ENCODE measurements at places on chromosomes 13 and 19. TPM values are rescaled to one million over a fixed set of nuclear protein-coding genes. Genes with fewer than 3 reads are reported as not detected.

DNA sequence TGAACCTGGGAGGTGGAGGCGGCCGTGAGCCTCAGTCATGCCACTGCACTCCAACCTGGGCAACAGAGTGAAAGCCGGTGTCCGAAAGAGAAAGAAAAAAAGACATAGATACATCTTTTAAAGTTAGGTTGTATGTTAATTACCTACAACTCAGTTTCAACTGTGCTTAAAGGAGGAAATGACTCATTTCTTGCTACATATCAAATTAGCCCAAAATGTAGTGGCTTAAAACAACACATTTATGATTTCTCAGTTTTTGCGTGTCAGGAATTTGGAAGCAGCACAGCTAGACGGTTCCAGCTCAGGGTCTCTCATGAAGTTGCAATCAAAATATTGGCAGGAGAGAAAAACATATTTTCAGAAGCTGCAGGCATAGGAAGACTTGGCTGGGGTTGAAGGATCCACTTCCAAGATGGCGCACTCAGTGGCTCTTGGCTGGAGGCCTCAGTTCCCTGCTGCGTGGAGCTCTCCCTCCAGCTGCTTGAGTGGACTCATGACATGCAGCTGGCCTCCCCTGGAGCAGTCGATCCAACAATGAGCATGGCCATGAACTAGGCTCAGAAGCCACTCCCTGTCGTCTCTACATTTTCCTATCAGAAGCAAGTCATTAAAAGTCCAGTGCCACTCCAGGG lies 7.1 kb downstream of the LDLR start:
- DNase-seq, result no peak

- peak; percentile 56 for DNase-seq
These were observed 14.0 kb downstream of the JOSD2 start for GRCh38 chr19:50497022-50497405.

- DNase-seq, result no peak
These were observed 5.5 kb upstream of the RANBP3 start for GRCh38 chr19:5983367-5983955.

GRCh38 chr13:110467516-110468110 lies 93.9 kb downstream of the RAB20 start:
- DNase-seq, result no peak

DNA sequence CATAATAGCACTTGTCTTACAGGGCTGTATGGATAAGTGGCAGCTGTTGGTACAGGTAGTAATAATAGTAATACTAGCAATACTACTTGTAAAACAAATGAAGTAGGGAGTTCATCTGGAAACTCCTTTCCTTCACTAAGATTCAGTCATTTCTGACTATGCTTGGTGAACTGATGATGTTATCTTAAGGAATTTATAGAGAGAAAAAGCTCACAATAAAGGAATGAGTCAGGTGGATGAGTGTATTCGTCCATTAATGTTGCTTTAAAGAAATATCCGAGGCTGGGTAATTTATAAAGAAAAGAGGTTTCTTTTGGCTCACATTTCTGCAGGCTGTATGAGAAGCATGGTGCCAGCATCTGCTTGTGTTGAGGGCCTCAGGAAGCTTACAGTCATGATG lies 477.3 kb downstream of the KLF12 start:
- DNase-seq, result no peak

GRCh38 chr19:33496038-33496895 lies 25.3 kb downstream of the PEPD start:
- DNase-seq, result peak; percentile 61

DNA sequence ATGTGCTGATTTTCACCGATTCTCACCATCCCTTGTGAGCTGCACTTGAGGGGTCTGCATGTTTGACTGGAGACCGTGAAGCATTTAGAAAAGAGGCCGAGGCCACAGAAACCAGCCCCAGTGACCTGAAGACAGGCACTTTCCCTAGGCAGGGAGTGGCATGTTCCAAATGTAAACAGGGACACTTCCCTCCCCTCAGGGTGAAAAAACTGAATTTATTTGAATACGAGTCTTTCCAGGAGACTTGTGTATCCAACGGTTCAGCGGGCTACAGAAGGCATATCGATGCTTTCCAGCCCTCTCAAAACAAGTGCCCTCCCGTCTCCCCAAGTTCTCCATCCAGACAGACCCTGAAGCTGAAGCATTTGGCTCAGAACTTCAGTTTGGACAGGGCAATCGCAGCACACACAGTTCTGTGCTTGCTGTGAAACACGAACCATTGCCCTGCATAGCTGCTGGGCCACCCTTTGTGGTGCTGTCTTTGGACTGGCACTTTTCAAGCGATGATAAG lies 106.1 kb downstream of the ZIC5 start:
- no peak for DNase-seq

DNA sequence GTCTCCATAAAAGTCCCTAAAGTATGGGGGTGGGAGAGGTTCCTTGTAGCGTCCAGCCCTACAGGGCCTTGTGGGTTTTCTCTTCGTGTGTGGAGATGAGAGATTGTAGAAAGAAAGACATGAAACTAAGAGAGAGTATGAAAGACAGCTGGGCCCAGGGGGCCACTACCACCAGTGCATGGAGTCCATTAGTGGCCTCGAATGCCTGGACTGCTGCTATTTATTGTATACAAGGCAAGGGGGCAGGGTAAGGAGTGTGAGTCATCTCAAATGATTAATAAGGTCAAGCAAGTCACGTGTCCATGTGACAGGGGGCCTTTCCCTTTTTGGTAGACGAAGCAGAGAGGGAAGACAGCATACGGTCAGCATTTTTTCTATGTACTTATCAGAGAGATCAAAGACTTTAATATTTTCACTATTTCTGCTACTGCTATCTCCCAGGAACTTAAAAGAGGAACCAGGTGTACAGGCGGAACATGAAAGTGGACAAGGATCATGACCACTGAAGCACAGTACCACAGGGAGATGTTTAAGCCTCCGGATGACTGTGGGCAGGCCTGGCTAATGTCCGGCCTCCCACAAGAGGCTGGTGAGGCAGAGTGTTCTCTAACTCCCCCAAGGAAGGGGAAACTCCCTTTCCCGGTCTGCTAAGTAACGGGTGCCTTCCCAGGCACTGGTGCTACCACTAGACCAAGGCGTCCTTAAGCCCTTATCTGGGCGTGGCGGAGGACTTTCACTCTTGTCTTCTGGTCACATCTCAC lies 25.5 kb downstream of the FGF21 start:
- no peak for DNase-seq

- no peak for DNase-seq
These were observed 14.8 kb downstream of the GPALPP1 start for GRCh38 chr13:45004096-45004495.

DNA sequence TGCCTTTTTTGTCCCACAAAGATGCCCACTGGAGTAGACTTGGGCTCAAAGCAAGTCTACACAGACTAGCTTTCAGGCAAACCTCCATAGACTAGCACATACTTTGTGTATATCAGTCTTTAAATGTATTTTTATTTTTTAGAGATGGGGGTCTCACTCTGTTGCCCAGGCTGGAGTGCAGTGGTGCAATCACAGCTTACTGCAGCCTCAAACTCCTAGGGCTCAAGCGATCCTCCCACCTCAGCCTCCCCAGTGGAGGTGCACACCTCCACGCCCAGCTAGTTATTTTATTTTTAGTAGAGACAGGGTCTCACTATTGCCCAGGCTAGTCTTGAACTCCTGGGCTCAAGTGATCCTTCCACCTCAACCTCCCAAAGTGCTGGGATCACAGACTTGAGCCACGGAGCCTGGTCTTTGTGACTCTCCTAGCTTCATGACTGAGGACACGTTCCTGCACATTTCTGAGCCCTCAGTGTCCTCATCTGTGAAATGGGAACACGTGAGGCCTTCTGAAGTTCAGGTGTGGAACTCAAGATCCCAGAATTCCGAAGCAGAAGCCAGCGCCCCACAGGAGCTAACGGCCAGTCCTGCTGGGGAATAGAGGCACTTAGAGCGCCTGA lies 5.1 kb upstream of the TPM4 start:
- DNase-seq, result no peak

- no peak for DNase-seq
These were observed 252.1 kb downstream of the RFC3 start for GRCh38 chr13:34070006-34070405.

DNA sequence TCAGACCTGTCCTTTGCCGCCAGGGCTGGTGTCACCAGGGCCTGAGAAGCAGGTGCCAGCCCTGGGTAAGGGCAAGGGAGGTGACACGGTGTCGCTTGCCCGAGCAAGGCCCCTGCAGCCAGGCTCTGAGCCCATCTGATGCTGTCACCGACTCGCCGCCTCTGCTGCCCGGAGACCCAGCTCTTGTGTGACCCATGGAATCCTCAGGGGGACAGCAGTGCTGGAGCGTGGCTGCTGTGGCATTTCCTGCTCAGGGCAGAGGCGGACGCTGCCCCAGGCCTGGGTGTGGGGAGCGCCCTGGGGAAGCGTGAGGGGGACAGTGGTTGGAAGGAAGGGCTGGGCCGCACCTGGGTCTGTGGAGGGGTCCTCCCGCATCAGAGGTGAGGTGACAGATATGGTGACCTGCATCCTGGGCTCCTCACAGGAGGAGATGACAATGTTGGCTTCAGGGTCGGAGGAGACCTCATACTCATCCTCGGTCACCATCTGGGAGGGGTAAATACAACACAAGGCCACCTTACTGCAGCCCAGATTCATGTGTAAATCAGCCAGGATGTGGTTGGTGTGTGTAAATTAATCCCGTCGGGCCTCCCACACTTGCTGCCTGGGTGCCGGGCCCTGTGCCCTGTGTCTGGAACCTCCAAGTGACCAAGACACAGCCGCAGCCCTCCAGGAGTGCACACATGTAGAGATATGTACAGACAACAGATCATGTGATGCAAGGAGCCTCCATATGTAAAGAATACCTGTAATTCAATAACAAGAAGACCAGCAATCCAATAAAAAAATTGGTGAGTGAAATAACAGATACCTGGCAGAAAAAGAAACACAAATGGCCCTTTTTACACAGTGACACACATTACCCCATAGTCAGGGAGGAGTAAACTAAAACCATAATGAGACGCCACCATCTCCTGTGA lies 27.6 kb upstream of the MATK start:
- DNase-seq, result no peak

- no peak for DNase-seq
These were observed 28.0 kb downstream of the UPF1 start for GRCh38 chr19:18859676-18860301.

GRCh38 chr19:49491804-49492572 lies 4.2 kb upstream of the RPS11 start:
- DNase-seq, result no peak

Gene CLC
- not detected for total RNA-seq

Gene ZNF416
- 3.9 TPM for total RNA-seq

Gene TEAD2
- total RNA-seq, result 32.4 TPM

Gene ALDH16A1
- 24.2 TPM for total RNA-seq

Gene YJEFN3
- 2.9 TPM for total RNA-seq

Gene VAV1
- 6.4 TPM for total RNA-seq

Gene RFPL4AL1
- total RNA-seq, result not detected

Gene ZNF211
- total RNA-seq, result 6.9 TPM

Gene ZNF85
- 3.6 TPM for total RNA-seq

Gene CPAMD8
- total RNA-seq, result 6.3 TPM

Gene C19orf67
- not detected for total RNA-seq
